ENCODE measurements at places on chromosomes 3 and 15.

DNA sequence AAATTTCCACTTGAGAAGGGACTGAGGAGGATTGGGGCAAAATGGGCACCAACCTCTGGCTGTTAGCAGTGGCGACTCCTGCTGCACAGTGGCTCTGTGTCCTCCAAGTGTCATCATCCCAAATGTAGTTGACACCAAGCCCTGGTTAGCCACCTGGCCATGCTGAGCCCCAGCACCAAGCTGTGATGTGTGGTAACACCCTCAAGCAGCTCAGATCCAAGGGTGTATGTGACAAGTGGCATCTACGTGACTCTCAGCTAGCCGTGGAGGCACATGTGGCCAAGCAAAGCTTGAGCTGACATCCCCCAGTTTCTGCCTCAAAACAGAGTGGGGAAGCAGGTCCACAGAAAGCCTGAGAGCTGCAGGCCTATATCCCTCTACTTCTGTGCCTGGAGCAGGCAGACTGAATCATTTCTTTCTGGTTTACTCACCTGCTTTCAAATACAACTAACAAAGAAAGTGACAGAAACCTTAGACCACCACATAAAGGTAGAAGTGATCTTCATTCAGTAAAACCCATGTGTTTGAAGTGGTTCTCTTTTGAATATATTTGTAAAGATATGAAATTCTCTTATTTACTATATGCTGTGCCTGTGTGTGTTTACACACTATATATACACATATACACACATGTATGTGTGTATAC is 40.0 kb downstream of the FOXP1 start:
- no peak for DNase-seq

- DNase-seq: no peak
These were observed 36.3 kb upstream of the MYH15 start for GRCh38 chr3:108546692-108547091.

DNA sequence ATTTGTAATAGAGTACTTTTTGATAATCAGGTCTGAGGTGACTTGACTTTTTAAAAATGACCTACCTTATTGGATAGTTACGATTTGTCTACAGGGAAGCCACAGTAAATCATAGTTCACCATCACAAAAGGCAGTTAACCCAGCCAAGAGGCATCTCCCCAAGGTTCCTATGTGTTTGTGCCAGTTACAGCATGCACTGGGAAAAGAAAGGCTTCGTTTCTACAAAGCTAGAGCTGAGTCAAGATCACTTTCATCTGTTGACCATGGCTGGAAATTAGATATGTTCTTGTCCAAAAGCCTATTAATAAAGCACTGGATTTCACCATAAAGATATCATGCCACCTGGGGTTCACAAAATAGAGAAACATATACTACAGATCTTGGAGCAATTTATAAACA is 139.9 kb downstream of the GREM1 start:
- DNase-seq: no peak

GRCh38 chr15:61457050-61457733 is 228.1 kb upstream of the RORA start:
- DNase-seq: no peak

DNA sequence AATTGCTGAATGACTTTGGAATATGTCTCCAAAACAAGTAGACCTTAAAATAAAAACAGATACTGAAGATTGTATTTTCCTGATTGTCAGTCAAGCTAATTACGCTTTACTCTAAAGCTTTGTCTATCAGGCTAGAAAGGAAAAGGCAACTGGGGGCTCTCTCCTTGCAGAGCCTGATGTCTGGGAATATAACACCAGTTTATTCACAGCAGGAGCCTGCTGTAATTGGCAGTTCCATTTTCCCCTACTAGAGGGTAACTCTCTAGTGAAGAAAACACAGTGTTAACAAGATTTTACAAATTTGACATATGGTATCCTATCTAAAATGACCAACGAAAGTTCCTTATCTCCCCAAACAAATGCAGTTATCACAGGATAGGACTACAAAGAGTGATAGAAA is 158.8 kb downstream of the PDZRN3 start:
- no peak for DNase-seq

DNA sequence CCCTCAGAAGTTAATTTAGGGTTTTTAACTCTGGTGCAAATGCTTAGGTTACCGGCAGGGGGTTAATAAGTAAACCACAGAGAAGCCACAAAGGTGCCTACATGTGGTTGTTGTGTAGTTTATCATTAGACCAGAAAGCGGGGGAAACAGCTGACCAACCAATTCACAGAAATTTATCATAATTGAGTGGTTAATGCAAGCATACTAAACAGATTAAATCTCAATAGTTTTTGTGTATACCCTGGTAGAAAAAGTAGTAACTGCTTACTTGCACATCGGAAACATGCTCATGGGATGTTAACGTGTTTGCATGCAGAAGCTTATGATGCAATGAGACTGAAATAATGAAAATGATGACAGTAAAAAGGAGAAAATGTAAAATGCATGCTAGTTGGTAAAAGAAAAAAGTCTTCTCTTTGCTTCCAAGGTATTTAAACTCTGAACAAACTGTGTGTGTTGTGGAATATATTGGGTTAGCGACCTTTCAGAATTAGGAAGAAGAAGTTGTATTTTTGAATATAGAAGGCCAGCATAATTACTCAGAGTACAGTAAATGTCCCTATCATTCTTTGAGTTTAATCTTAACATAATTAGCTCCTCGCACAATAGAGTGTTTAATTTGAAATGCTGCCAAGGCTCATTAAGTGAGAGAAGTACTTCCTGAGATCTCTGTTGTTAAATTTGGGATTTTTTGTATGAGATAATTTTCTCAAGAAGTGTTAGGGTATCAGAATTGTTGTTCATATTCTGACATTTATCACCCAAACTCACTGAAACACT is 316.2 kb downstream of the PTPRG start:
- peak; percentile 17 for DNase-seq

- peak; percentile 43 for DNase-seq
These were observed 878 bp downstream of the SPPL2A start for GRCh38 chr15:50764461-50765194.

GRCh38 chr3:57382933-57383332 is 90.4 kb upstream of the ASB14 start:
- DNase-seq: no peak

- DNase-seq: no peak
These were observed 33.0 kb upstream of the LARS2 start for GRCh38 chr3:45355351-45355750.

- no peak for DNase-seq
These were observed 30.6 kb upstream of the ZSCAN2 start for GRCh38 chr15:84570164-84570735.

GRCh38 chr15:51884517-51885236 is 55.2 kb downstream of the TMOD3 start:
- DNase-seq: no peak

DNA sequence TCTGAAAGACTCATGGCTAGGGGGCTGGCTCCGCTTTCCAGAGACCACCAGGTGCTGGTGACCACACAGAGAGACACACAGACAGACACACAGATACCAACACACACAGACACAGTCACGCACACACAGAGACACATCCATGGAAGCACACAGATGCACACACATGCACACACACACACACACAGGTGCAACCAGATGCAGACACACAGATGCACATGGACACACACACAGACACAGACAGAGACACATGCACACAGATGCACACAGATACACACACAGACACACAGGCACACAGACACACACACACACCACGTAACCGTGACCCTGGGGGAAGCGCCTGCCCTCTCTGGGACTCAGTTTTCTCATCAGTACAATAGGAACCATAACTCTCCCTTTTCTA is 132.2 kb downstream of the WNT7A start:
- no peak for DNase-seq

GRCh38 chr3:22360970-22361369 is 610.0 kb upstream of the ZNF385D start:
- DNase-seq: no peak

- no peak for DNase-seq
These were observed 138.0 kb downstream of the SRGAP3 start for GRCh38 chr3:9111417-9111816.

- no peak for DNase-seq
These were observed 291.0 kb upstream of the SATB1 start for GRCh38 chr3:18716101-18716500.

GRCh38 chr3:37229740-37230139 is 55.4 kb upstream of the LRRFIP2 start:
- DNase-seq: no peak

GRCh38 chr3:49296781-49297411 is 19.9 kb upstream of the C3orf62 start:
- no peak for DNase-seq

GRCh38 chr3:36011791-36012190 is 368.5 kb upstream of the STAC start:
- DNase-seq: no peak

Data from GM12878 (cell line).